ENCODE measurements at places on chromosomes 1 and 21. TPM values are rescaled to one million over a fixed set of nuclear protein-coding genes. Genes with fewer than 3 reads are reported as not detected.

GRCh38 chr1:109521002-109521951 is 11.8 kb upstream of the AMIGO1 start:
- no peaks in the 10 kb centered on the region for H3K4me1 ChIP-seq
- no peak overlapping the region for H3K27ac ChIP-seq
- no peaks in the 10 kb centered on the region for H3K27me3 ChIP-seq
- H3K4me3 ChIP-seq = no peak overlapping the region

DNA sequence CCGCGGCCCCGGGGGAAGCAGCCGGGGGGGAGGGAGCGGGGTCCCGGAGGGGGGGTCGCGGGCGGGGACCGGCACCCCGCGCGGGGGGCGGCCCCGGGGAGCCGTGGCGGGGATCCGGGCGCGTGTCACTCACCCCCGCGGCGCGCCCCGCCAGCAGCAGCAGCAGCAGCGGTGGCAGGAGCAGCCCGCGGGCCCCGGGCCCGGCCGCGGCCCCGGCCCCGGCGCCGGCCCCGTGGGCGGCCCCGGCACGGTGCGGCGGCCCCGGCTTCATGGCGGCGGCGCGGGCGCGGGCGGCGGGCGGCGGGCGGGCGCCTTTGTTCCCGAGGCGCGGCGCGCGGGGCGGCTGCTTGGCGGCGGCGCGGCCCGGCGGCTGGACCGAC is 252 bp downstream of the SDC3 start:
- no peak overlapping the region for H3K4me3 ChIP-seq
- no peaks in the 10 kb centered on the region for H3K4me1 ChIP-seq
- DNase-seq = no peak

DNA sequence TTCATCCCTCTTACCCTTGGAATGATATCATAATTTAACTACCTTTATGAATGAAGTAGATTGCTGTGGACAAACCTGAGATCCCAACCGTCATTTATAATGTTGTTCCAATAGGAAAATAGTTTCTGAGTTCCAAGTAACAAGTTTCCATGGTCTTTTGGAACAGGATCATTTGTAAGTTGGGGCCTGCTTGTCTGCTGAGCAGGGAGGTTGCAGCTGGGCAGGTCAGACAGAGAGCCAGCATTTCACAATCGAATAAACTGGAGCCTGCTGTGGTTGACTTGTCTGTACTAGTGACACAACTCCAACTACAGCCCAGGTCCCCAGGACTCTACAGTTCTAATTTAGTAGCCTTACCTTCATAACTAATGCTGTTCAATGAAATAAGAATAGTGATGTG is 18.6 kb upstream of the RALGPS2 start:
- no peak overlapping the region for H3K27ac ChIP-seq
- DNase-seq = no peak
- H3K4me3 ChIP-seq = no peak overlapping the region
- H3K36me3 ChIP-seq = no peaks in the 10 kb centered on the region

DNA sequence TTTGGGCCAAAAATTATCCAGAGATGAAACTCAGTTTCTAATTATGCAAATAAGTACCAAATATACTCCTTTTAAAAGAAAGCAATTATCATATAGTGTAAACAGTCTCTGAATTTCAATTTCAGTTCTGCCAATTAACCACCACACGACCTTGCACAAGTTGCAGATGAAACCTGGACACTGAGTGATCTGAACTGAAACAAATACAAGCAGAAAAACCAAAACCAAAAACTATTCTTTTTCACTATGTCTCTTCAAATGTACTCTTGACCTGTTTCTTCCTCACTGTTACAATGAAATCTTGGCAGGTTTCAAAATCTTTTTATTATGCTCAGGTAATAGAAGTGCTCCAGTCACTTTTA is 79.2 kb downstream of the TYW3 start:
- H3K27ac ChIP-seq = peak overlapping the region; percentile 31
- no peaks in the 10 kb centered on the region for H3K27me3 ChIP-seq
- peak; percentile 45 for DNase-seq
- H3K4me3 ChIP-seq = no peak overlapping the region

GRCh38 chr1:20401405-20402010 is 84.5 kb downstream of the CAMK2N1 start:
- H3K27me3 ChIP-seq = peaks cover 13% of the 10 kb centered on the region
- no peaks in the 10 kb centered on the region for H3K4me1 ChIP-seq
- no peak overlapping the region for H3K27ac ChIP-seq
- H3K4me3 ChIP-seq = no peak overlapping the region
- no peak for DNase-seq

DNA sequence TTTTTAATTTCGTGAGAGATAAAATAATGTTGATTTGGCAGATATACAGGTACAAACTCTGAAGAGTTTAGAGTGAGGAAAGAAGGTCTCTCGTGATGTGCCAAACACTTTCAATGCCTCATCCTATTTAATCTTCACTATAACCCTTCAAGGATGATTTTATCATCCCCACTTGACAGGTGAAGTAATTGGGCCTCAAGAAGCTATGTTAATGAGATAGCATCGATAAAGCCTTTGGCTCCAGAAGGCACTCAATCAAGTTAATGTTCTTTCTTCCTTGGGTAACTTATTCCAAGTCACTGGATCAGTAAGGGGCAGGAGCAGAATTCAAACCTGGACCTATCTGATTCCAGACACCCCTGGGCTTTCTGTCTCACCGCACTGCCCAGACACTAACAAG is 7.2 kb downstream of the LMOD1 start:
- H3K36me3 ChIP-seq = no peaks in the 10 kb centered on the region
- peaks cover 3% of the 10 kb centered on the region for H3K27me3 ChIP-seq
- DNase-seq = no peak
- H3K27ac ChIP-seq = no peak overlapping the region
- no peak overlapping the region for H3K4me3 ChIP-seq

DNA sequence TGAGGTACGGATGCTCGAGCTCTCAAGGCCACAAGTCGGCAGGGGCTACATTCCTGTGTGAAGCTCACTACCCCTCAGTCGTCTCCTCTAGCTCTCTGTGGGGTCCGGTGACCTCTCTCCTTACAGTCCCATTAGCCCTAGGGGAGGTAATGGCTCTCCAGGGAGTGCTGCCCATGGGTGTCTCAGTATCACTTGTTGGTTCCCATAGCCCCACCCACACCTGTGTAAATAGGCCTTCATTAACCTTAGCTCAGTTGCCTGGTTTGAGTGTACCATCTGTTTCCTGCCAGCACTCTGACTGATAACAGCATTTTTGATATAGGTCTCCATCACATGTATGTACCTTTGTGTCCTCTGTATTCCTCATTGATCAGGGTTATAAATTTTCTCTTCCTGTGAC is 133.2 kb upstream of the KCNJ15 start:
- no peak for DNase-seq
- H3K27ac ChIP-seq = no peak overlapping the region
- no peak overlapping the region for H3K4me3 ChIP-seq
- H3K4me1 ChIP-seq = no peaks in the 10 kb centered on the region
- H3K27me3 ChIP-seq = no peaks in the 10 kb centered on the region
- H3K36me3 ChIP-seq = no peaks in the 10 kb centered on the region

DNA sequence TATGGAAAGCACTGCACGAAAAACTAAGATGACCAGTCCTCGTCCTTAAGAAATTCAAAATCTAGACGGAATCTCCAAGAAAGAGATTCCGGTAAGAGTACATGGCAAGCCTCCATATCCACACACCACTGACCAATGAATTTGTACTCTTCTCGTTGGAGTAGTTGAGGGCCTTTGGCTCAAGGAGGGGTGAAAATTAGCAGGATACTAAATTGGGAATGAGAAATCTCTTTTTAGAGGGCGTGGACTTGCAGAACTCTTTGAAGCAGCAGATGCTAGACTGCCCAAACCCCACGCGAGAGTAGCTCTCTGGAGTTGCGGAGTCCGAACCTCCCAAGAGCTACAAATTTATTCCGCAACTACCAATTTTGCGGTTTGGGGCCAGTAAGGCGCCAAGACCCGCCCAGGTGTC is 872 bp upstream of the PPP2R5A start:
- DNase-seq = no peak
- H3K27me3 ChIP-seq = no peaks in the 10 kb centered on the region
- no peaks in the 10 kb centered on the region for H3K36me3 ChIP-seq
- H3K27ac ChIP-seq = peak overlapping the region; percentile 55

GRCh38 chr1:45410850-45411509 is 70.7 kb upstream of the MUTYH start:
- H3K4me3 ChIP-seq = no peak overlapping the region
- H3K4me1 ChIP-seq = peaks cover 14% of the 10 kb centered on the region
- no peak for DNase-seq
- H3K27me3 ChIP-seq = no peaks in the 10 kb centered on the region
- no peak overlapping the region for H3K27ac ChIP-seq

DNA sequence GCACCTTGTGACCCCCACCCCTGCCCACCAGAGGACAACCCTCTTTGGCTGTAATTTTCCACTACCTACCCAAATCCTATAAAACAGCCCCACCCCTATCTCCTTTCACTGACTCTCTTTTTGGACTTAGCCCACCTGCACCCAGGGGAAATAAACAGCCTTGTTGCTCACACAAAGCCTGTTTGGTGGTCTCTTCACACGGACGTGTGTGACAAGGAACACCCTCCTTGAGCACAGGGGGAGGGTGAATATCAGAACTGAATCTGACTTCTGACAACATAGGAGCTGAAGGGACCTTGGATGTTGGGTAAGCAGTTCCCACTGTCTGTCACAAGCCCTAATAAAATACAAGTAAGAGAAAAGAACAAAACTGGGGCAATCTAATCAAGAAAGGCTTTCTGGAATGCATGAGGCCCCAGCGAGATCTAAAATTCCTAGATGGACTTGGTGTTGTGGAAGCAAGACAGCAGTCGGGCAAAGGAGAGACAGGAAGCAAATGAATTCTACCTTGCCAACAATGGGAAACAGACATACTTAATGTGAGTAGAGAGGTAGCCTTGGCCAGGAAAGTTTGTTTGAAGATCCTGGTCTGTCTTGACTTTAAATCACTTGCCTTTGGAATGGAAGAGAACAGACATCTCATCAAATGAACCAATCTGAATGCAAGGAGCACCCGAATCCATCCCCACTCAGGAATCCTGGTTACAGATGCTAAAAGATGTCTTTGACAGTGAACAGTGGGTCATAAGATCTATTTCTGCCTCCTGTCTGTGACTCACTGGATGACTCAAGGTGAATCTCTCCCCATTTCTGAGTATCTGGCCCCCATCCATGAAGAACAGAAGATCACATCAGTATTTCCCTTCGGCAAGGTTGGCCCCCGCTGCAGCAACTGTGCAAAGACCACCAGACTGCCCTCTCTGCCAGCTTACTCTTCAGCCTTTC is 53.3 kb downstream of the OLFML3 start:
- H3K27ac ChIP-seq = no peak overlapping the region
- H3K4me3 ChIP-seq = no peak overlapping the region
- no peaks in the 10 kb centered on the region for H3K36me3 ChIP-seq
- H3K4me1 ChIP-seq = no peaks in the 10 kb centered on the region
- H3K27me3 ChIP-seq = no peaks in the 10 kb centered on the region
- no peak for DNase-seq

- no peak overlapping the region for H3K27ac ChIP-seq
- H3K27me3 ChIP-seq = no peaks in the 10 kb centered on the region
- H3K4me1 ChIP-seq = no peaks in the 10 kb centered on the region
- H3K36me3 ChIP-seq = no peaks in the 10 kb centered on the region
Observed at GRCh38 chr1:245285168-245285567, 130.4 kb downstream of the KIF26B start.

- no peaks in the 10 kb centered on the region for H3K36me3 ChIP-seq
- no peaks in the 10 kb centered on the region for H3K4me1 ChIP-seq
- no peak overlapping the region for H3K27ac ChIP-seq
- H3K4me3 ChIP-seq = no peak overlapping the region
- DNase-seq = no peak
Observed at GRCh38 chr1:240691909-240692705, 80.2 kb upstream of the GREM2 start.

DNA sequence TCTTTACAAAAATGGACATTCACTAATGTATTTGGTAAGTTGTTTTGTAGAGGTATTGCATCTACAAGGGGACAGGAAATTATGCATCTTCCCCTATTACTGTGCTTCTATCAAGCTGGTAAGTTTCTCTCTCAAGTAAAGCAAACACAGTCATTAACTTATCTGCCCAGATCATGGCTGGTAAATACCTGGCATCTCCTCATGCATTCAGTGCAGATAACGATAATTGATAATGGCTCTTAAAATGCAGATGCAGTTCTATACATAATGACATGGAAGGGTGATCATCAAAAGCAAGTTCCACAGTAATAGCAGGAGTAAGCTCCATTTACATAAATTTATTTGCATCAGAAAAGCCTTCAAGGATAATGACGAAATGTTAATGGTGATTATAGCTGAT is 122.4 kb downstream of the SIPA1L2 start:
- H3K36me3 ChIP-seq = no peaks in the 10 kb centered on the region
- H3K27me3 ChIP-seq = no peaks in the 10 kb centered on the region
- no peaks in the 10 kb centered on the region for H3K4me1 ChIP-seq
- H3K27ac ChIP-seq = no peak overlapping the region
- no peak overlapping the region for H3K4me3 ChIP-seq

DNA sequence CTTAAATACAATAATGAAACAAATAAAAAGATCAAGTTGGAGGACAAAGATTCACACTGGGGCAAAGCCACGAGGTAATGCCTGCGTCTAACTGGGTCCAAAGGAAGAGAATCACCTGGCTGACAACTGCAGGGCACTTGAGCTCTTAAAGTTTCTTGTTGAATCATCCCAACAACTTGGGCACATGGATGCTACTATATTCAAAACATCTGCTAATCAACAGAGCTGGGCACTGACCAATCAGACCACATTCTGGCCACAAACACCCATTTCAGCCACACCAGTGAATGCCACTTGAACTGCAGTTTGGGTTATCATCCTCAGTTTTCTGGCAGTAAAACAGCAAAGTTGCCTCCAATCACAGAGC is 51.0 kb downstream of the ABCA4 start:
- H3K27ac ChIP-seq = no peak overlapping the region
- no peak for DNase-seq
- H3K4me3 ChIP-seq = no peak overlapping the region
- H3K27me3 ChIP-seq = no peaks in the 10 kb centered on the region

GRCh38 chr1:248811514-248812490 is 13.9 kb downstream of the SH3BP5L start:
- no peaks in the 10 kb centered on the region for H3K27me3 ChIP-seq
- H3K4me3 ChIP-seq = no peak overlapping the region
- no peaks in the 10 kb centered on the region for H3K4me1 ChIP-seq
- H3K36me3 ChIP-seq = peaks cover 30% of the 10 kb centered on the region

GRCh38 chr1:39411526-39412478 is 79.6 kb upstream of the BMP8A start:
- no peak overlapping the region for H3K4me3 ChIP-seq
- no peak for DNase-seq
- no peaks in the 10 kb centered on the region for H3K27me3 ChIP-seq

Gene NDUFS5
- 982 TPM for polyA plus RNA-seq

Gene CRNN
- polyA plus RNA-seq = not detected

Gene PYHIN1
- 0.19 TPM for polyA plus RNA-seq

Gene ELF3
- polyA plus RNA-seq = 0.39 TPM

Gene PLA2G2A
- not detected for polyA plus RNA-seq

Gene ICOSLG
- 4.9 TPM for polyA plus RNA-seq

Gene CFHR5
- not detected for polyA plus RNA-seq

Gene CD84
- 7.5 TPM for polyA plus RNA-seq

Gene OR2AK2
- polyA plus RNA-seq = not detected

Gene DEPDC1
- 33.6 TPM for polyA plus RNA-seq

Gene SPRR1A
- not detected for polyA plus RNA-seq
